Adipocyte (in vitro differentiated cells): ENCODE measurements at places on chromosomes 3 and 15.

DNA sequence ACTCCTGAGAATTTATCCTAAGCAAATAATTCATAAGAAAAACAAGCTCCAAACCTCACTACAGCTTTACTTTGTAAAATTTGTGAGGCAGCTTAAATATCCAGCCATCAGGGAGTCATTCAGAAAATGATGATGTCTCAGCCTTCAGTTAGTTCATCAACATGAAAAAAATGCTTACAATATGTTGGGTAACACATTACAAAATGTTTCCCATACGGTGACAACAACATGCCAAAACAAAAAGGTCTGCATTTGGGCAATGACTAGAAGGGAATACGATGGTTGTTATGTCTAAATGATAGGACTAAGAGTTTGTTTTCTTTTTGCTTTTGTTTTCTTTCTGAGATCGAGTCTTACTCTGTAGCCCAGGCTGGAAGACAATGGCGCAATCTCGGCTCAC lies 47.0 kb upstream of the CFAP161 start:
- peak; percentile 69 for DNase-seq

DNA sequence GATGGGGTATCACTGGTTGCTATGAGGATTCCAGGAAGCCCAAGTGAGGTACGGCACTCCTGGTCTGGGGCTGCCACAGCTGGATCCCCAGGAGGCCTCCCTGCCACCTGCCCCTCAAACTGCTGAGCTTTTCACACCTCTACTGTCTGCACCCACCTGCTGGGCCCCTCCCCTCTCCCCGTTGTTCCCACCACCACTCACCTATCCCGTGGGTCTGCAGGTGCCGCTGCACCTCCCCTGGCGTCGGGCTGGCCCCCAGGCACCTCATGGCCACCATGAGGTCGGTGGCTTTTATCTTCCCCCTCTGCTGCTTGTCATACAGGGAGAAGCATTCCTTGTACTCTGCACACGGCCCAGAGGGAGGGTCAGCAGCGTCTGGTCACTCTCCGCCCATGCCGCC lies 5.8 kb downstream of the CALML4 start:
- DNase-seq: no peak

GRCh38 chr15:51641490-51642130 lies 19.0 kb upstream of the DMXL2 start:
- DNase-seq: no peak

- DNase-seq: peak; percentile 79
These were observed 5.1 kb downstream of the CXCR6 start for GRCh38 chr3:45948311-45948781.

DNA sequence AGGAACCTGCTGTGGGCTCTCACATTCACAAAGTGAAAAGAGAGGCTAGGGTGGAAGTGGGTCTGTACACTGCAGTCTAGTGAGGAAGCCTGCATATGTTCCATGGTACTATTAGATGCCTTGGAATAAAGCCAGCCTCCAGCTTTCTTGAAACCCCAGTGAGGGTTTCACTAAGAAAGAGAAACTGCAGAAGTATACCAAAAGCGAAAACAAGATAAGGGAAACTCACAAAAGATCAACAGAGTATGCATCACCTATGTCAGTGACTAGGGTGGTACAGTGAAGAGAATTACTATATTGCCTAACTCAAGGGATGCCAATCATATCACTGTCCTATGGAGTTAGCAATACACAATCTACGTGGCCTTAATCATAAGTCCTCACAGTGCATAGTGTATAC lies 212.5 kb upstream of the GADL1 start:
- DNase-seq: no peak

DNA sequence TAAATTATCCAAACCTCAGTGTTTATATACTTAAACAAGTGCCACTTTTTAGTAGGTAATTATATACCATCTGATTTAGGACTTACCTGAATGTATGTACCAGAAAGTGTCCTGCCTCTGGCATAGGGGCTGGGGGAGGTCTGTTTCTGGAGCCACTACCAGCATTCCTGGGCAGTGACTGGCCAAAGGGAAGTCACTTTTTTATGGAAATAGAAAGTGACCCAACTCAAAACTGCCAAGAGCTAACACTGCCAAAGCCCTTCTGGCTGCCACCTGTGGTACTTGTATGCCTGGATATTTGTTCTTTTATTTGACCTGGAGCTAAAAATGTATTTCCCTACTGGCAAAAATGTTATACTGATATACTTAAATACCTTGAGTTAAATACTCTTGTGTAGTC lies 42.7 kb downstream of the ESYT3 start:
- no peak for DNase-seq

GRCh38 chr3:64345371-64345770 lies 120.1 kb upstream of the PRICKLE2 start:
- DNase-seq: peak; percentile 91
